Bronchus fibroblast of lung (primary cell): ENCODE measurements at places on chromosomes 4 and X. TPM values are rescaled to one million over a fixed set of nuclear protein-coding genes. Genes with fewer than 3 reads are reported as not detected.

Gene RPA4
- total RNA-seq = under 0.01 and 0.17 TPM in 2 replicates

Gene MAGEA9B
- total RNA-seq = not detected in 2 replicates

Gene TLL1
- under 0.01 and 0.15 TPM in 2 replicates for total RNA-seq

Gene UGT2B10
- total RNA-seq = not detected in 2 replicates

Gene SPRY1
- 6.6 and 8.0 TPM in 2 replicates for total RNA-seq

Gene MAGEC1
- not detected in 2 replicates for total RNA-seq

Gene PABPC4L
- 0.59 and 1.0 TPM in 2 replicates for total RNA-seq

Gene TENM3
- total RNA-seq = 18.9 and 26.4 TPM in 2 replicates

Gene MSX1
- 0.74 and 1.5 TPM in 2 replicates for total RNA-seq

Gene FAAH2
- not detected in 2 replicates for total RNA-seq

Gene PNMA6A
- 1.8 and 3.1 TPM in 2 replicates for total RNA-seq

Gene ARHGAP36
- total RNA-seq = not detected in 2 replicates

Gene F8A2
- total RNA-seq = not detected in 2 replicates

Gene PHKA1
- total RNA-seq = 7.3 and 7.4 TPM in 2 replicates

Gene PRSS12
- 29.4 and 30.3 TPM in 2 replicates for total RNA-seq

Gene BANK1
- 0.15 and 0.17 TPM in 2 replicates for total RNA-seq

Gene FAM9C
- total RNA-seq = not detected in 2 replicates

Gene MAGEB1
- not detected in 2 replicates for total RNA-seq

Gene EPGN
- not detected in 2 replicates for total RNA-seq

Gene LGI2
- not detected in 2 replicates for total RNA-seq

Gene SPANXC
- not detected in 2 replicates for total RNA-seq

Gene PCYT1B
- total RNA-seq = 2.5 and 3.2 TPM in 2 replicates

Gene ADRA2C
- 0.17 TPM in 1 of 2 replicates, not detected in the other for total RNA-seq

Gene ELF4
- total RNA-seq = 17.5 and 17.8 TPM in 2 replicates

Gene DCAF8L2
- total RNA-seq = not detected in 2 replicates

Gene SH2D1A
- not detected in 2 replicates for total RNA-seq

Gene HSFX4
- total RNA-seq = not detected in 2 replicates

Gene RENBP
- 0.30 and 0.84 TPM in 2 replicates for total RNA-seq

Gene SCOC
- total RNA-seq = 36.0 and 46.2 TPM in 2 replicates

Gene SH3BP2
- total RNA-seq = 25.1 and 25.2 TPM in 2 replicates

Gene CSAG1
- not detected in 2 replicates for total RNA-seq

Gene DOK7
- not detected in 2 replicates for total RNA-seq
